ENCODE measurements at places on chromosomes 1 and 21.

DNA sequence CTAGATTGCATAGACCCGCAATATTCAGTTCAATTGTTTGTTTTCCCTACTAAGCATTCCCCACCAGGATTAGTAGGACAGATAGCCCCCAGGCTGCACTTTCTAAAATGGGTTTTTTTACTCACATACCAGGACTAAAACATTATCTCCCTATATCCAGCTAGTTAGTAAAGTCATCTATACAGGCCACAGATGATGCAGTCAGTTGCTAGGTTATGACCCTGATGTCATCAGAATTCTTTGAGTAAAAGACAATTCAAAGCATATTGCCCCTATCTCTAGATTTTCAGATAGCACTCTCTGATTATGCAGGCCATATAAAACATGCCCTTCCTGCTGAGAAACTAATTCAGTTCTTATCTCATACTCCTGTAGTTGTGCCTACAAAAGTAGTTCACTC is 203.6 kb downstream of the LBR start:
- DNase-seq, result no peak

DNA sequence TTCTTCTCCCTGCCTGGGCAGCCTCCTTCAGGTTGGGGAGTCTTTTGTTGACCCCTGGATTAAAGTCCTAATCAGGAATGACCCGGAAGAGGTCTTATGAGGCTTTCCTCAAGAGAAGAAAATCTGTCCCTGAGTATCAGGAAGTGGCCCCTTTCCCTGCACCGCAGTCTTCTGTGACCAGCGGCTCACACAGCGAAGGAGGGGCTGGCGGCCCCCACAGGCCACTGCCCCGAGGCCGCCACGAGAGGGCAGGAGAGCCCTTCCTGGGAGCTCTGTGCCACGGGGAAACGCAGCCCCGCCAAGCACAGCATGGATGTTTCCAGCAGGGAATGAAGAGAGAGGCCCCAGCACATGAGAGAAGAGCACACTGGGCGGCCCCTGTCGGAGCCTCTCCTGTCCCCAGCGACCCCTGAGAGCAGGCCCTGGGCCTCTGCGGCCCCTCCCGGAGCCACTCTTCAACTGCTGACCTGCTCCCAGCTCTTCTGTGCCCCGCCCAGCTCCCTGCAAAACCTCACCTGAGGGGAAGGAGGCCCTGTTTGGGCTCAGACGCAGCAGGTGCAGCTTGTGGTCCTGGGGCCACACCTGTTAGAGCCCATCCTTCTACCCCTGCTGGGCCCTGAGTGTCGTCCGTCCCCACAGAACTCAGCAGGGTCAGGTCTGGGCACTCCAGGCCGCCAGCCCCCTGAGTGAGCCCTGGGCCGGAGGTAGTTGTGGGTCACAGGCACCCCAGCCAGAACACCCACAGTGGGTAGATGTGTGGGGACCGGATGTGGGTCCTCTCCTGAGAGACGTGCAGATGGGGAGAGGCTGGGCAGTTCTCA is 4.9 kb upstream of the POFUT2 start:
- peak; percentile 57 for DNase-seq

GRCh38 chr21:25904044-25904695 is 169.4 kb downstream of the GABPA start:
- DNase-seq, result no peak

GRCh38 chr1:9475061-9475627 is 64.1 kb upstream of the SLC25A33 start:
- DNase-seq, result no peak

DNA sequence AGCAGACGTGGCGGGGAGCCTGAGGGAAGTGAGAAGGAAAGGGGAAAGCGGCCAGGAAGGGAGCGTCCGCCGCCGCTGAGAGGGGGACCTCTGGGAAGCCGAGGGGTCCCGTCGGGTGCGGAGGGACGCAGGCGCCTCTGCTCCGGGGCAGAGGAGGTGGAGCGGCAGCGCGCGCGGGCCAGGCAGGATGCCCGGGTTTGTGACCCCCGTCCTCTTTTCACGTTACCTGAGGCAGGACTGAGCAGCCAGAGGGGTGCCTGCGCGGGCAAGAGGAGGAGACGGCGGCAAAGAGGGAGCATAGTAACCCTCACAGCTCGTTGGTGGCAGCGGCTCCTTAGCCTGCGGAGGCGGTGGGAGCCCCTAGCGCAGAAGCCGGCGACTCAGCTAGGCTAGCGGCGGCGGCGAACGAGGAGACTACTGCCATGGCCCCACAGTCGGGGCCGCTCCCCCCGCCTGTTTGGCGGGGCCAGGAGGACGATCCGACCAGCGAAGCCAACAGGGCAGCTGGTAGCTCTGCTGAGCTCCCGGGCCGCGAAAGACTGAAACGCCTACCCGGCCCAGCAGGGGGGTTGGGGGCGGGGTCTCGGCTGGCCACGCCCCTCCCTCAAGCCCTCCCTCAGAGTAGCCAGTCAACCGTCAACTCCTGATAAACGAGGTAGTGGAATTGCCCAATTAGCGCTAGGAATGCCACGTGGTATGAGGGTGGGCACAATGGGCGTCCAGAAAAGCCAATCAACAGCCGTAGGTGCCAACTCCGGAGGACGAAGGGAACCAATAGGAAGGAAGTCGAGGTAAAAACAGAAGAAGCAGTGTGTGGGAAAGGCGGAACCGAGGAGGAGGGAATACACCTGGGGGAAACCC is at the start of gene TESK2:
Gene TESK2 (minus strand): TSS at position 538 of the 861 bp plus-strand sequence. CDS start 33,378 bp downstream, outside the sequence.
- DNase-seq, result peak; percentile 99

DNA sequence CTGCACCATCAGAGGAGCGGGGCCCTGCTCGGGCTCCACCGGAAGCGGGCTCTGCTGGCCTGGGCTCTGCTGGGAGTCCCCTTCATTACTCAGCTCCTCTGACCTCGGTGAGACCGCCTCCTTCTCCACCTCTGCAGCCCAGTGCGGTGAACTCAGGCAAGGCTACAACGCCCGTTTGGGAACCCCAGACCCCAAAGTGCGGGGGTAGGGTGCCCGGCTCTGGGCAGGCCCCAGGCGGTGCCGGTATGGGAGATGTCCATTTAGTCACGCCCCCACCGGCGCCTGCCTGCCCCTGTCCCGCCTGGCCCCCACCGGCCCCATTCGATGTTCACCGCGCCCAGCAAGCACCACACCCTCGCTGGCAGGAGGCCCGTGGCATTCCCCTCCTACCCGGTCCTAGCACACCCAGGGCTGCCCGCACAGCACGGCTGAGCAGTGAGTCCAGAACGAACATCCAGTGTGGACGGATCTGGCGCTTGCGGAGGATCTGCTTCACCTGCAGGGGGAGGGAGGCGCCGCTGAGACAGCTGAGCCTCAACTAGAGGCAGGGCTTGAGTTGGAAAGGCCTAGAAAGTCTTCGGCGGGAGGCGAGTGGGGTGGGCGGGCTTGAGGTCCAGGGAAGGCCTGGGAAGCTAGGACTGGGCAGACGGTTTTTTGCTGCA is 10.0 kb downstream of the MAP3K6 start:
- no peak for DNase-seq

GRCh38 chr1:56644919-56645676 is at the start of gene PRKAA2:
Gene PRKAA2, plus strand, starts transcription at chr1:56645314. Its CDS starts 74 bp downstream, at chr1:56645388.
- DNase-seq, result no peak

DNA sequence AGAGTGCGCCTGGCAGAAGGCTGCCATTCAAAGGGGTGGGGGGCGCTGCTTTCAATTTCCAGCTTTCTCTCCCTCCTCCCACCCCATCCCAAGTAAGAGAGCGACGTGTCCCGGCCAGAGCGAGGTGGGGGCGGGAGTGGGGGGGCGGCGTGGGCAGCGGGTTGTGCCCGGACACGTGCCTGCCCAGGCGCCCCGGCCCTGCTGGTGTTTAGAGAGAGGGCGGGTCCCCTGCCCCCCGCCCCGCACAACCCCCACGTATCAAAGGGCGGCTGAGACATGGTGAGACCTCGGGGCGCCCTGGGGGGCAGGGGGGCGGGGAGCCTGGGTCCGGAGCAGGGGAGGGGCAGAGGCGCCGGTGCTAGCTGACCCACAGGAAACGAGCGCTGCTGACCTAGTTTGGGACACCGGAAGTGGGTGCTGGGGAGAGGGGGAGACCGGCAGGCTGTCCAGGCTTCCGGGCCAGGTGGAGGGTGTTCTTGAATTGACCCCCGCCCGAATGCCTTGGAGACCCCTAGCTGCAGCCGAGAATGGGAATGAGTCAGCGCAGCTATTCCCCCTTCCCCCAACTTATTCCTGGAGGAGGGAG is 1.3 kb downstream of the ZBTB7B start:
- peak; percentile 38 for DNase-seq

GRCh38 chr1:10588640-10589039 is 113.9 kb downstream of the PEX14 start:
- DNase-seq, result no peak

DNA sequence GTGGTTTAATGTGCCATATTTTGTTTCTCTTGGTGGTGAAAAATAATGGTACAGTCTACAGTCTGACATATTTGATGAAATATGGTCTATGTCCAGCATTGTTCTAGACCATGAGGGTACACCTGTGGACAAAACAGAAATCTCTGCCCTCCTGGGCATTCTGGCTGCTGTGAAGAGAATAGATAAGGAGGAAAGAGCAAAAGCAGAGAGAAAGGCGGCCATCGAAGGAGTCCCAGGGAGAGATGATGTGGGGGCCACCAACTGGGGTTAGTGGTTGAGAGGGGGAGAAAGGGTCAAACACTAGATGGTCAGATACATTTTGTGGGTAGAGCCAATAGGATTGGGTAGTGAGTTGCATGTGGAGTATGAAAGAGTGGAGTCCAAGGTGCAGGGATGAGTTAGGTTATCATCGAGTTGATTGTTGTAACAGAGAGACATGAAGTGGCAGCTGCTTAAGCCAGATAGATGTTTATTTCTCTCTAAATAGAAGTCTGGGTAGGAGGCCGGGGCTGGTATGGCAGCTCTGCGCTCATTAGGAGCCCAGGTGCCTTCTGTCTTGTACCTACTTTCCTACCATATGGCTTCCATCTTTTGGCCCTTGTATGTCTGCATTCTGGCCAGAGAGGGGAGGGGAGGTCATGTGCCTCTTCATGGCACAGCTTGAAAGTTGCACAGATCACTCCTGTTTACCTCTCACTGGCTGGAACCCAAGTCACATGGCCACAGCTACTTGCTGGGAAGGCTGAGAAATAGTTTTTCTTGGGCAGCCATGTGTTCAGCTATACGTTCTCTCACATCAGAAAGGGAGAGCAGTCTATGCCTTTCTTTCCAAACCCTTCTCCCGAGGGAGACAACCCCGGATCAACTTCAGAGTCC is 13.0 kb downstream of the UBE4B start:
- no peak for DNase-seq

DNA sequence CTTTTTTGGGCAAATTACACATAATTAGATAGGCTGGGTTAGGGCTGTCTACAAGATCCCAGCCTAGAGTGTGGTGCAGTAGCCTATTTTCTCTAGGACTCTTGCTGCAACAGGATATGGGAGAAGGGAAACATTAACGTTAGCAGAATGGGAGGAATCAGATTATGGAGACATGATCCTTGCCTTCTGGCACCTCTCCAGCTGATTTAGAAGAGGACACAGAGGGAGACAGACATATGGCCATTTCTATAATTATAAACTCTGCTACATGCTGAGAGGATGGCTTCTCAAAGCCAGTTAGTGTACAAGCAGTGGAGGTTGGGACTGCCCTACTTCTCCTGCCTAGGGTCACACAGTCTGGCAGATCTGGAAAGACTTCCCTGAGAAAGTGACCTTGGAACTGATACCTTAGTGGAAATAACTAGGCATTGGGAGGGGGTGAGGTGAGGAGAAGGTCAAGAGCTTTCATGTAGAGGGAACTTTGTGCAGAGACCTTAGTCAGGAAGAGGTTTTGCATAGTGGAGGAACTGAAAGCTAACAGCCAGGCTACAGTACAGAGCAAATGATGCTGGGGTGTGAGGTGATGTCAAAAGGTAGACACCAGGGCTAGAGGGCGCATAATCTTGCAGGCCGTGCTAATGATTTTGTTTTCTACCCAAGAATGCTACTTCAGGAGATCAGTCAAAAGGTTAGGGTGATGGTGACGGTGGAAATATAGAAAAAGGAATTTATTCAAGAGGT is 1.2 kb upstream of the CD1D start:
- DNase-seq, result no peak

DNA sequence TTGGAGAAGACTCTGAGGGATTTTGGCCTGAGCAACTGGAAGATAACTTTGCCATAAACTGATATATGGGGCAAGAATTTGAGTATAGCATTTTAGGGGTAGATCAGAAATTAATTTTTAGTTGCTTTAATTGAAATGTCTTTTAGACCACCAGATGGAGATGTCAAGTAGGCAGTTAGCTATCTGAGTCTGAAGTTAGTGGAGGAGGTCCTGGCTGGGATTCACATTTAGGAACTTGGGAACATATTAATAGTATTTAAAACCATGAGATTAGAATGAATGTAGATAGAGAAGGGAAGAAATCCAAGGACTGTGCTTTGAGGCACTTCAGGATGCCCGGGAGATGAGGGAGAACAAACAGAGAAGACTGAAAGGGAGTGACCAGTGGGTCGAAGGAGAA is 32.6 kb downstream of the SLC44A3 start:
- no peak for DNase-seq

- DNase-seq, result no peak
These were observed 418.9 kb downstream of the PRDM2 start for GRCh38 chr1:14118691-14119485.

- no peak for DNase-seq
These were observed 1.6 kb downstream of the CAPZB start for GRCh38 chr1:19483691-19484090.

DNA sequence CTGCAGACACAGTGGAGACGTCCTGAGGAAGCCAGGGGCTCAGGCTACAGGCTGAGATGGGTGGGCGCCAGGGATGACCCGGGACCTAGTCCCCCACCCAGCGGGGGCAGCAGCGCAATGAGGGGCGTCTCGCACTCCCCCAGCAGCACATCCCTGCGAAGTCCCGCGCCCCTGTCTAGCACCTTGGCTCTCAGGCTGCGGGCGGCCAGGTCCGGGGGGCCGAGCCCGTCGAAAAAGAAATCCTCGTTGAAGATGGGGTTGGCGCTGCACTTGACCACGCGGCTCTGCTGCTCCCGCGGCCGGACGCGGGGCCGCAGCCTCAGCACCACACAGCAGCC is 1.8 kb downstream of the C2CD4D start:
- DNase-seq, result no peak

GRCh38 chr1:111775966-111776365 is 20.3 kb downstream of the DDX20 start:
- DNase-seq, result no peak

DNA sequence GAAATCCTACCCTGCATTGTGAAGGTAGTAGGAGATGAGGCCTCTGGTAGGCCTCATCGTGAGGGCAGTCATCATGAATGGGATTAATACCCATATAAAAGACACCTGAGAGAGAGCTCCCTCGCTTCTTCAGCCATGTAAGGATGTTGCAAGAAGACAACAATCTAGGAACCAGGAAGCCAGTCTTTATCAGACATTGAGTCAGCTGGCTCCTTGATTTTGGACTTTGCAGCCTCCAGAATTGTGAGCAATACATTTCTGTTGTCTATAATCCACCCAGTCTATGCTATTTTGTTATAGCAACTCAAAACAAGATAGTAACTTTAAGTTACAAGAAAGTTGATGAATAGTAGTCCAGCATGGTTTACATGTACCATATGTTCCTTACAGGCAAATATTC is 208.5 kb downstream of the KCNT2 start:
- no peak for DNase-seq

Measured in astrocyte (in vitro differentiated cells and primary cell).